ENCODE measurements at places on chromosomes 4 and X. TPM values are rescaled to one million over a fixed set of nuclear protein-coding genes. Genes with fewer than 3 reads are reported as not detected.

- no peaks in the 10 kb centered on the region for H3K4me1 ChIP-seq
- no peak for DNase-seq
- no peak overlapping the region for H3K27ac ChIP-seq
- H3K36me3 ChIP-seq, result peaks cover 16% of the 10 kb centered on the region
- no peaks in the 10 kb centered on the region for H3K27me3 ChIP-seq
Measured at GRCh38 chr4:3184725-3185124, 64.2 kb upstream of the MSANTD1 start.

- H3K27me3 ChIP-seq, result no peaks in the 10 kb centered on the region
- H3K27ac ChIP-seq, result peak within 1 kb of the TSS; percentile 91
- peak within 1 kb of the TSS; percentile 81 for H3K4me3 ChIP-seq
- DNase-seq, result peak; percentile 79
Measured at GRCh38 chrX:103356130-103356798, at the start of gene TCEAL9. TCEAL9 (plus strand) TSS chrX:103356506; CDS start chrX:103357685, 1,179 bp downstream.

TXK gene
- total RNA-seq, result 0.97 TPM

PPM1K gene
- 8.6 TPM for total RNA-seq

CT83 gene
- total RNA-seq, result not detected

DOCK11 gene
- 0.86 TPM for total RNA-seq

GAGE12E gene
- not detected for total RNA-seq
